ENCODE measurements at places on chromosomes 13 and 19.

DNA sequence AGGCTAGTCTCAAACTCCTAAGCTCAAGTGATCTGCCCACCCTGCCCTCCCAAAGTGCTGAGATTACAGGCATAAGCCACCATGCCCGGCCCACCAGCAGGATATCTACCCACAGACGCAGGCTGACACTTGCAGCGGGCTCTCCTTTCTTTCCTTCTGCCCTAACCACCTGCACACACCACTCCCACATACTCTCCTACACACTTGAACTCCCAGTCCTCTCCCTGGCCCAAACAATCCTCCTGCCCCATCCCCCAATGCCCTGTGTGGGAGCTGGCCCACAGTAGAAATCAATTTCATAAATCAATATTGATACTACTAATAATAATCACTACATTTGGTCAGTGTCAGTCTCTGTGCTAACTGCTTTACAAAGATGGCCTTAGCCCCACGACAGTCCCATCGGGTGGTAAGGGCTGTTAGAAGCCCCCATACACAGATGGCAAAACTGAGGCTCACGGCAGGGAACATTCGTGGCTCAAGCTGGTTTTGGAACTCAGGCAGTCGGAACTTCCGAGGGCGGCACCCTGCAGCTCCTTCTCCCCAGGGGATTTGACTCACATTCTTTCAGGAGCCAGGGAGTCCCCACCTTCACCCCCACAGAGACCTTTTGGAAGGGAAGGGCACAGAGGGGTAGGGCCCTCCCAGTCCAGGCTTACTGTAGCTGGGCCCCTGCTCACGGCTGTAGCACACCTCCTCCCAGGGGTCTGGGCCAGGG, 3.4 kb upstream of the DPF1 start:
- no peak overlapping the region for H3K27ac ChIP-seq

- H3K36me3 ChIP-seq: peaks cover 71% of the 10 kb centered on the region
- peaks cover 3% of the 10 kb centered on the region for H3K4me1 ChIP-seq
- no peaks in the 10 kb centered on the region for H3K27me3 ChIP-seq
- no peak for DNase-seq
- no peak overlapping the region for H3K27ac ChIP-seq
These were observed 17.1 kb downstream of the CLN5 start for GRCh38 chr13:77009011-77009410.

GRCh38 chr19:11192957-11193939, 4.1 kb downstream of the KANK2 start:
- H3K27ac ChIP-seq: no peak overlapping the region
- no peak overlapping the region for H3K4me3 ChIP-seq
- no peaks in the 10 kb centered on the region for H3K27me3 ChIP-seq
- no peaks in the 10 kb centered on the region for H3K36me3 ChIP-seq

DNA sequence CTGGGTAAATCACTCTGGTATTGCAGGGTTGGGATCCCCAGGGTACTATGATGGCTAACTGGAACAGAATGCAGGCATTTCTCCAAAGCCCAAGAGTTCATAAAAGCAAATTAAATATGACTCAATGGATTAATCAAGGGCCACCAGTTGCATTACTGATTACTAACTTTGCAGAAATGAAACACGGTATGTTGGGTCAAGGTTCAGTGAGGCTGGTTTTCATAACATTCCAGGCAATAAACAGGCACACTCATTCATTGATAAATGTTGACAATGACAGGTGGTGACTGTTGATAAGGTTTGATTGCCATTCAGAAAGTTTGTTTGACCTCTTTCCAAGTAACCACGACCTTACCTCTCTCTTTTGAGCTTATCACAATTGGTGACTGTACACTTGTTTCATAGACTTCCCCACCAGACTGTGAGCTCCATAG, 506 bp upstream of the AP1M1 start:
- H3K27me3 ChIP-seq: no peaks in the 10 kb centered on the region
- peaks cover 17% of the 10 kb centered on the region for H3K4me1 ChIP-seq
- H3K4me3 ChIP-seq: peak overlapping the region; percentile 84

DNA sequence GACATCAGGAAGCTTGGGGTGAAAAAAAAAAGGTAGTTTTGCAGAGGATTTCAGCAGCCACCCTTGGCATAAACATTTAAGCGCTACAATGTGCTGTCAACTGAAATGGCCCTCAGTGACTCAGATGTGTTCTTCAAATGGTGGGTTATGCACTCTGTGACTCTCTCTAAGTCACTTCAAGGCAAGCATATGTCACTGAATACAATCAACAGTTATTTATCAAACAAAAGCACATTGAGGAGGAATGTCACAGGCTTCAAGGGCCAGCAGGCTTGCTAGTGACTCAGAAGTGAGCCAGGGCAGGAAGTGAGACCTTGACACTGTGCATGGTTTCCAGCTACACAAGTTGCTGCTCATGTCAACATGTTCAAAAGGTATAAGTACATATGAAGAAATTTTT, 523.7 kb upstream of the HTR2A start:
- H3K27ac ChIP-seq: no peak overlapping the region
- H3K27me3 ChIP-seq: no peaks in the 10 kb centered on the region
- no peaks in the 10 kb centered on the region for H3K4me1 ChIP-seq
- H3K4me3 ChIP-seq: no peak overlapping the region

Measured in effector memory CD4-positive, alpha-beta T cell (primary cell).